ENCODE measurements at places on chromosomes 2 and 18. TPM values are rescaled to one million over a fixed set of nuclear protein-coding genes. Genes with fewer than 3 reads are reported as not detected.

DNA sequence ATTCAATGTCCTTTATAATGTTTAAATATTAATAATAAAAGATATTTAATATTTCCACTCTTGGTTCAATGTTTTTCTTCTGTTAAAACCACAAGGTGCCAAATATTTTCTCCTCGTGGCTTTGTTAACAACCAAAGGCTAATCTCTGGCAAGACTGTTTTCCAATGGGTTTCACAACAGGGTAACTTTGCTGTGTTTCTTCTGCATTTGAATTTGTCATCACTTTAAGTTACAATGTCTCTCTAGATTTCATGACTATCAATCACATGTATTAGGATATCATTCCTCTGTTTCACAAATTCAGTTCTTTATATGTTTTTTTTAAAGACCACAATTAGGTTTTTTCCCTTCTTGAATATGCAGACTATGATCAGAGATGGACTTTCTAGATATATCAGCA, 469.8 kb upstream of the ACVR2A start:
- H3K4me1 ChIP-seq: no peaks in the 10 kb centered on the region
- H3K27me3 ChIP-seq: no peaks in the 10 kb centered on the region
- no peak overlapping the region for H3K27ac ChIP-seq

FARSB gene
- total RNA-seq: 50.2 TPM

GRCh38 chr2:106168657-106169056, 25.4 kb downstream of the UXS1 start:
- peaks cover 17% of the 10 kb centered on the region for H3K4me1 ChIP-seq
- H3K4me3 ChIP-seq: no peak overlapping the region
- DNase-seq: no peak
- no peak overlapping the region for H3K27ac ChIP-seq
- no peaks in the 10 kb centered on the region for H3K27me3 ChIP-seq
- H3K36me3 ChIP-seq: no peaks in the 10 kb centered on the region

GRCh38 chr18:62717169-62717924, 2.0 kb downstream of the PHLPP1 start:
- DNase-seq: peak; percentile 94
- peak overlapping the region; percentile 61 for H3K4me3 ChIP-seq
- H3K27me3 ChIP-seq: no peaks in the 10 kb centered on the region
- H3K4me1 ChIP-seq: peaks cover 31% of the 10 kb centered on the region

GRCh38 chr2:219511547-219512325, 2.5 kb upstream of the ASIC4 start:
- H3K27ac ChIP-seq: no peak overlapping the region
- DNase-seq: no peak
- no peaks in the 10 kb centered on the region for H3K36me3 ChIP-seq
- H3K27me3 ChIP-seq: peaks cover 65% of the 10 kb centered on the region

CENPA gene
- total RNA-seq: 43.6 TPM
